Left hindlimb (tissue), 1 donor: ENCODE measurements at places on chromosomes 12 and 14.

DNA sequence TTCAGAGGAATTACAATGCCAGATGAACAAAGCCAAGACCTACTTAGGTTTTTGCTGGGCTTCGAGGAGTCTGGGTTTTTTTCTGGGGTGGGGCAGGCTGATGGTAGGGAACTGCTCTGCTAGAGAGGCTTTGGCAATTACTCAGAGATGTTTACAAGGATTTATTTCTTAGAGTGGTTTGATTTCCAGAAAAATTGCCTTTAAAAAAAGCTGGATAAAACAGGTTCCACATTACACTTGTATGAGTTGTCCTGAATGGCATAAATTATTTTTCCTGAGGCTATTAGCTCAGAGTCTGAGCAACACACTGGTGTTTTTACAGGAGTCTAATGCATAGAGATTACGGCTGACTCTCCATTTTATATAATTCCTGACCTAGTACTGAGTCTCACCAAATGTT, 118.5 kb upstream of the FRMD6 start:
- no peak for DNase-seq

DNA sequence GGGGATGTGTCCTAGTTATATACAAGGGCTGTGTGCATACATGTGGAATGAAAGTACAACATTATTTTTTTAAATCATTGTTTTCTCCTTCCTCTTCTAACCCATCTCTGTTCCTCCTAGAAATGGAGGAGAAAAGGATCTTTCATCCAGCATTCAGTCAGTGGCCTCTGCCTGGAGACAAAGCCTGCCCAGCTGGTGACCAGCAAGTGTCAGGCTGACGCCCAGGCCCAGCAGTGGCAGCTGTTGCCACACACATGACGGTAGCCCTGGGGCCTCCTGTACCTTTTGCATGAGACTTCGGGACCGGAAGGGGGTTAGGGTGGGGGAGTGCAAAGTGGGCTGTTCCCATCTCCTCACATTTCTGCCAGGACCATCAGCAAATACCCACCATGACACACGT, 46.2 kb downstream of the ERH start:
- DNase-seq = no peak

GRCh38 chr12:24977060-24977459, 28.2 kb upstream of the BCAT1 start:
- no peak for DNase-seq

GRCh38 chr12:44380861-44381260, 495.3 kb downstream of the NELL2 start:
- DNase-seq = no peak

DNA sequence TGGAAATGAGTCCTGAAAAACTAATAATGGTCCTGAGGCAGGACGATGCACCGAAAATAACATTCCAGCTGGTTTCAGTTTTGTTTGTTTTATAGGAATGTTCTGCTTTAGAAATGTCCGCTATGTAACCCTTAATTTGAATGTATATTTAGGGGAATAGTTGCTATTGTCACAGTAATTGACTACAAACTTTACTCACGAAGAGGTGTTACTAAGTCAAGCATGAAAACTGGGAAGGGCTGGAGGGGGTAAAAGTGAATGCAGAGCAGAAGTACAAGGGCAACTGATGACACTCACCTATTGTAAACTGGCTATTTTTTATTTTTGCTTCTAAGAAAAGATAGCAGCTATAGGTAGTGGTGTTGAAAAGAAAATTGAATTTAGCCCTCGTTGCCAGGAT, 230.7 kb upstream of the SYT10 start:
- no peak for DNase-seq

DNA sequence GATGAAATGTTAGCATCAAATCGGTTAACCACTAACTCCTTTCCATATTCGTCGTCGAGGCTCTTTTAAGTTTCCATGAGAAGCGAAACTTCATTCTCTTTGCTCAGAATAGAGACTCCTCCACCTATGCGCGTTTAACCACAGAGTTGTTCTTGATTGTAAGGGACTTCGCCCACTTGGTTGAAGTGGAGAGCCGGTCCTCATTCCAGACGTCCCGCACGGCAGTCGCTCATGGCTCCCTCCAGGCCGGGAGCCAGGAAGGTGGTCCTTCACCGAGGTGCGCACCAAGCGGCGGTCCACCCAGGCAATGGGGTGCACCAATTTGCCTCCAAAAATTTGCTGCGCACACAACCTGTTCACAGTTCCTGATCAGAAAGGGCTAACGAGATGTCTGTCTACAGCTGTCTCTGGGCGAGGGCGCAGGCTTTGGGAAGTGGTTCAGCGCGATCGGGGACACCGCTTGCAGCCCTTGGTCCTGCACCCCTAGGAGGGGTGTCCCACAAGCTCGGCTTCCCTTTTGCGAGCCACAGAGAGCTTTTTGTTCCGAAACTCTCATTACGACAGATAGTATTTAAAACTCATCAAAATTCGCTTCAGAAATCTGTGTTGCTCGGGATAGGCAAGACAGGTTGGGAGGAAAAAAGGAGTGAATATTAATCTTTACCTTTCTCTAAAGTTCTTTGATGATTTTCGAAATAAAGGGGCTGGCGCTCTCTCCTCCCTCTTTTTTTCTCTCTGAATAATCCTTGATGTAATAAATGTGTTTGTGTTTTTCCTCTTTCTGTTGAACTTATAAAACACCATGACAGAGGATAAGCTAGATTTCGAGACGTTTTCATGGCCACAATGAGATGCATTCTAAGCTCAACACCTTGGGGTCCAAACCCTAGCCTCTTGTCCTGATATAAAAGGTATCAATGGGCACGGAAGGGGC, 6.4 kb upstream of the ALX1 start:
- DNase-seq = peak; percentile 36

DNA sequence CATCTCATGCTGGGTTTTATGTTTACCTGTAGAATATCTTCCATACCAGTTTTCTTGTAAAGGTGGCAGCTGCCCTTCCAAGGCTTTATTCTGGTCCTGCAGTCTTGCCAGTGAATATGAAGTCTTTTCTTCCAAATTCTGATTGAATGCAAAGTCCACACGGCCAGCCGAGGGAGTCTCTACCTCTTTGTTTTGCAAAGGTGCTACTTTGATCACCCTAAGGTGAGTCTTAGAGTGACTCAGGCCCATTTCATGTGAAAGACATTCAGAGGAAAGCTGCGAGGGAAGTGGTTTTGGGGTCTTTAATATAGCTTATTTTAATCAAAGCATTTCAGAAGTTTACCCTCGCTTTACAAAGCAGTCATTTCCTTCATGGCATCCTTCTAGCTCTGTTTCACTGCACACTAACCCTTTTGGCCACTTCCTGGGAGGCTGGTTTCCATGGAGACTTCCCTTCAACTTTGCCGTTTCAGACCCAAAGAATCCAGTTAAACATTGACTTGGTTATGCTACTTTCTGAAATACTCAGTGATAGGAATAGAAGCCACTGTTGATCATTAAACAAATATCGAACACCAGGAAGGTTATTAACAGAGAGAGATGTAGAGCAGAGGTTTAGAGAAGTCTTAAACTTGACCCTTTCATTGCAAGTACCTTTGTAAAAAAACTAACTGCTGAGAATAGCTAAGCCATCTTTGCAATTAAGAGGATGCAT, at the start of gene CCDC198:
CCDC198 (minus strand) TSS at position 391 of the 715 bp plus-strand sequence; CDS start at position 249, 142 bp downstream.
- DNase-seq = no peak

DNA sequence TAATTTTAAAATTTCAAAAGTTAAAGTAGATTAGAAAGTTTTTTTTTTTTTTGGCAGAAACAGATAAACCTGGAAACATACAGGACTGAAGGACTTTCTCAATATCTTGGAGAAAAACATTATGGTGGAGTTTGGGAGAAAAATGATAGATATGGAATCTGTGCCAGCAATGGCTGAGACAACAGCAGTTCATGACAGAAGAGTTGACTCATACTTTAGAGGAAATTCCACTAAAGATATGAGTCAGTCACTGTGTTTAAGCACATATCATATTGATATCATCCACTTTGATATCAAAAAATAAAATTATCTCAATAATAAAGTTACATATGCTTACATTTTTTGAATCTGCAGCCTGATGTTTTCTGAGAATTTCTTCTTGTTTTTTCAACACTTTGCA, 193.9 kb upstream of the OR4E1 start:
- DNase-seq = no peak

DNA sequence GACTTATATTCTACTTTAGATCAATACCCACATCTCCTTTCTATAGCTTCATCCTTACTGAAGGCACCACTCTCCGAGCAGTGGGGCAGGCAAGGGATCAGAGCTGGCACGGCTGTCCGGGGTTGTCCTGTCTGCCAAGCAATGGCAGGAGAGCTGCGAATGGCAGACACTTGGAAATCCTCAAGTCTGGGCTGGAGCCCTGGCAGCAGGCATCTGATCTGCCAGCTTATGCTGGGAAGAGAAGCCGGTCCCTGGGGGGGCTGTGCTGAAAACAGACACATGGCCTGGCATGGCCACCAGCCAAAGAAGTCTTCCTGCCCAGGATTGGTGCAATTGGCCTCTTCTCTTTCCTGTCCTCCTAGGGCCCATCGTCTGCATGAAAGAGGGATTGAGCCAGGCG, 280.2 kb upstream of the PWP1 start:
- DNase-seq = no peak

DNA sequence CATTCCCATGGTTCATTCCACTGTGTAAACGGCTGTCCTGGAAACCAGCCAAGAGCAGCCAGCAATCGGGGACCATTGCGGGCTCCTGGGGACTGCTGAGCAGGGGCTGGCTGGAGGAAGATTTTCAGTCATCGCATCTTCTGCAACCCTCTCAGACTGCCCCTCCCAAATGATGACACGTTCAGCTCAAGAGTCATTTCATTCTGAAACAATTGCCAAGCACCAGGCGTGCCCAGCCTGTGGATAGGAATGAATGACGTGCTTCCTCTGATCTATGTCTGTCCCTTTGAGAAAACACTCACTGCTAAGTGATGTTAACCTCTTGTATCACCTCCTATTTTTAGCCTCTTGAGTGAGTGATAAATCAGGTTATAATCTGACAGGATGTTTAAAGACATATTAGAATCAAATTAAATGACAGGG, 62.0 kb downstream of the NDUFA12 start:
- DNase-seq = peak; percentile 50

- no peak for DNase-seq
These were observed 451.2 kb downstream of the RPS29 start for GRCh38 chr14:49134940-49135339.

DNA sequence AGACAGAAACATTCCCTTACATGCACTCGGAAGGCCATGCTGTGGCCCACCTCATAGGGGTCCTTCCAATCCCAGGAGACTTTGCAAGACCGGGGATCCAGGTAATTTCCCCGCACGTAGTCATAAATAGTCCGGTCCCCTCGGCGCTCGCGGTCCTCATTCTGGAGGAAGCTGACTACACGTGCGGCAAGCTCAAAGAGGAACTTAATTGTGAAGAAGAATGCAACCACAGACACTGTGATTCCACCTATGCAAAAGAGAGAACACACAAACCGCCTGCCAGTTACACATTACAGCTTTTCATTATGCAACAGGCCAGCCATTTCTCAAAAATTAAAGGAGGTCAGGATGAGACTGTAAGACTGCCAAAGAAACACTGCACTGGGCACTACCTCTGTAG, 28.4 kb downstream of the AREL1 start:
- DNase-seq = no peak

GRCh38 chr12:27794818-27795584, 15.0 kb upstream of the MANSC4 start:
- no peak for DNase-seq

DNA sequence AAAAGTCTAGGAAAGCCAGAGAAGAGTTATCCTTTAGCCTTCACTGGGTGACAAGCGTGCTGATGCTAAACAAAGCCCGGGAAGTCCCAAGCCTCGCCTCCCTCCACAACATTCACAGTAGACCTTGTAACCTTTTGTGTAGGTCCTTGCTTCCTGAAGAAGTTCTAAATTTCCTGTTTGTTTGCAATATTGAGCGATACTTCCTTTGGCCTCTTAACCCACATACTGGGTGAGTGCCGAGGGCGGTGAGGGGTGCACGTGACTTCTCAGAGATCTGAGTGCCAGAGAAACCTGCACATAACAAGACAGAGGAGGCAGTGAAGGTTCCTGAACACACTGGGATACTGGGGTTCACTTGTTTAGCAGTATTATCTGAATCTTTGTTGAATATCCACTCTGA, 134.3 kb downstream of the PLXNC1 start:
- DNase-seq = no peak

DNA sequence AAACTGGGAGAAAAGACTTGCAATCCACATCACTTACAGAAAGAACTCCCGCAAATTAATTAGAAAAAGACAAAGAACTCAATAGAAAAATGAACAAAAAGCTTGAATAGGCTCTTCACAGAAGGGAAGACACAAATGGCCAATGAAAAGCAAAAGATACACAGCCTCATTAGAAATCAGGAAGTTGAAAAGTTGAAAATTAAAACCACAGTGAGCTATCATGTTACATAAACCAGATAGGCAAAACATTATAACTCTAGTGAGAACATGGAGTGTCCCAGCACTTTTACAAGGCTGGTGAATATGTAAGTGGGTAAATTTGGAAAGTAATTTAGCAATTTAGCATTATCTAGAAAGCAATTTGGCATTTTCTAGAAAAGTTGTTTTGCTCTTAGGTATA, 158.4 kb upstream of the RASSF8 start:
- DNase-seq = no peak

DNA sequence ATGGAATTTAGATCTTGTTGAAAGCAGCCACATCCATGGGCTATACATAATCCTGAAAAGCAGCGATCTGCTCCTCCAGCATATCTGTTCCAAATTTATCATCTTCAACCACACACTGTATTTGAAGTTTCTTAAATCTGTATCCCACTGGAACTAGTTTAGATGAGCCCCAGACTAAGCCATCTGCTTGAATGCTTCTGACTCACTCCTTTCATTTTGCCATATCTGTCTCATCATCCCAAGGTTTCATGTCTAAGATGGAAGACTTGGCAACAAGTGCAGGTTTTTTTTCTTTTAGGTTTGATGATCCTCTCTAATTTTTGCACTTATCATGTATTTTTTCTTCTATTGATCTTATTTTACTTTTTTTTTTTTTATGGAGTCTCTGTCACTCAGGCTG, 54.4 kb upstream of the TMEM263 start:
- no peak for DNase-seq

- DNase-seq = peak; percentile 57
These were observed 65.3 kb downstream of the IFT43 start for GRCh38 chr14:76050797-76051392.

DNA sequence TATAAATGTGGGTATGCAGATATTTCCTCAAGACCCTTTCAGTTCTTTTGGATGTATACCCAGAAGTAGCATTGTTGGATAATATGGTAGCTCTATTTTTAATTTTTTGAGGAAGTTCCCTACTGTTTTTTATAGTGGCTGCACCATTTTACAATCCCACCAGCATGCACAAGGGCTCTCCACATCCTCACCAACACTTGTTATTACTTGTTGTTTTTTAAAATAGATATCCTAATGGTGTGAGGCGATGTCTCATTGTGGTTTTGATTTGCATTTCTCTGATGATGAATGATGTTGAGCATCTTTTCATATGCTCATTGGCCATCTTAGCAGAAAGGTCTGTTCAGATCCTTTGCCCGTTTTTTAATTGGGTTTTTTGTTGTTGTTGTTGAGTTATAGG, 47.1 kb downstream of the DIP2B start:
- no peak for DNase-seq

- no peak for DNase-seq
These were observed 24.4 kb upstream of the PTPRQ start for GRCh38 chr12:80419644-80420043.
